Stimulated activated CD4-positive, alpha-beta T cell treated with anti-CD3 and anti-CD28 coated beads, Interleukin-2, amount 100 ng/mL, for 24 hours (primary cell): ENCODE measurements at places on chromosomes 5 and 9.

GRCh38 chr5:157265714-157266285, at the start of gene CYFIP2:
Gene CYFIP2, plus strand, starts transcription at chr5:157266123. Its CDS starts 19,239 bp downstream, at chr5:157285362.
- peak; percentile 80 for DNase-seq

GRCh38 chr9:1216532-1216931, 166.4 kb downstream of the DMRT2 start:
- DNase-seq: no peak

GRCh38 chr5:37668524-37669047, 171.3 kb downstream of the GDNF start:
- DNase-seq: no peak

- DNase-seq: no peak
Observed at GRCh38 chr5:3024554-3024953, 273.1 kb upstream of the IRX2 start.

- no peak for DNase-seq
Observed at GRCh38 chr9:36031774-36032555, 4.7 kb upstream of the RECK start.

- DNase-seq: no peak
Observed at GRCh38 chr5:124880903-124881697, 134.7 kb upstream of the ZNF608 start.

DNA sequence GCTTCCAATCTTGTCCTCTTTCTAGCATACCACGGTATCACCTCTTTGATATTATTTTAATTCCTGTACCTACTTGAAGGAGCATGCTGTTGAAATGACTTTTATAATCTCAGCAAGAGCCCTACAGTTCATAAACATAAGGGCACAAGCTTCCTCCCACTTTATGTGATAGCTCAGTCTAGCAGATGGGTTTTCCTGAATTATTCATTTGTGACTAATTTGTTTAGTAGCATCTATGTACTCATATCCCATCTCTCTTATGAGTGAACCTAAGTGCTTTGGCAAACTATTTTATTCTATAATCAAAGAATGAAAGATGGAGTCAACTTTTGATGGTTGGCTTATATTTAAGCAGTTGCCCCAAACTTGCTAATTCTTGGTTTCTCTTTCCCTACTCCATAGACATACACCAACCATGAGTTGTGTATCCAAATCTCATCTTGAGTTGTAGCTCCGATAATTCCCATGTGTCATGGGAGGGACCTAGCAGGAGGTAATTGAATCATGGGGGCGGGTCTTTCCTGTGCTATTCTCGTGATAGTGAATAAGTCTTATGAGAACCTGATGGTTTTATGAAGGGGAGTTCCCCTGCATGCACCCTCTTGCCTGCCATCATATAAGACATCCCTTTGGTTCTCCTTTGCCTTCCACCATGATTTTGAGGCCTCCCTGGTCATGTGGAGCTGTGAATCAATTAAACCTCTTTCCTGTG, 17.7 kb downstream of the TXNDC8 start:
- DNase-seq: no peak

DNA sequence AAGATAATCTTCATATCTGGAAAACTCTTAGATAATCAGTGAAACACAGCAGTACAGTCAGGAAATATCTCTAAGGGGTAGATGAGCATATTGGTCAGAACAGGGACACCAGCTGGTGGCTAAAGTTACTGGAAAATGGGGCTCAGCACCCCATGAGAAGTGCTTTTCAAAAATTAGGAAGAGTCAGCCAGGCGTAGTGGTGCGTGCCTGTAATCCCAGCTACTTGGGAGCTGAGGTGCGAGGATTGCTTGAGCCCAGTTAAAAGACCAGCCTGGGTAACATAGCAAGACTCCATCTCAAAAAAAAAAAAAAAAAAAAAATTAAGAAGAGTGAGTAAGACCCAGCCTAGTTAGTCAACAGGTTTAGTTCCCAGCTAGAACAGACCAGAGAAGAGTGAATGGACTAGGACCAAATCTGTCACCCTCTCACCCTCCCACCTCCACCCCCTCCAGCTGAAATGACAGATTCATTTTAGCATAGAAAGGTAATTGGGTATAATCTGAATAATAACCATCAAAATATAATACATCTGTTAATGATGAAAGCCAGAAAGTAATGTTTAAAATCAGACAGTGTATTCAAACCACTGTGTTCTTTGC, 120.9 kb downstream of the CDC42SE2 start:
- peak; percentile 71 for DNase-seq

GRCh38 chr5:173472164-173472563, 143.9 kb upstream of the STC2 start:
- DNase-seq: no peak

DNA sequence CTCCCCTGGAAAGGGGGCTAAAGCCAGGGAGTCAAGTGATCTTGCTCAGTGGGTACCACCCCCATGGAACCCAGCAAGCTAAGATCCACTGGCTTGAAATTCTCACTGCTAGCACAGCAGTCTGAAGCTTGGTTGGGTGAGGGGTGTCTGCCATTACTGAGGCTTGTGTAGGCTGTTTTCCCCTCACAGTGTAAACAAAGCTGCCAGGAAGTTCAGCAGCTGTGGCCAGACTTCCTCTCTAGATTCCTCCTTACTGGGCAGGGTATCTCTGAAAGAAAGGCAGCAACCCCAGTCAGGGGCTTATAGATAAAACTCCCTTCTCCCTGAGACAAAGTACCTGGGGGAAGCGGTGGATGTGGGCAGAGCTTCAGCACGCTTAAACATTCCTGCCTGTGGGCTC, 17.1 kb upstream of the EPB41L4A start:
- no peak for DNase-seq

DNA sequence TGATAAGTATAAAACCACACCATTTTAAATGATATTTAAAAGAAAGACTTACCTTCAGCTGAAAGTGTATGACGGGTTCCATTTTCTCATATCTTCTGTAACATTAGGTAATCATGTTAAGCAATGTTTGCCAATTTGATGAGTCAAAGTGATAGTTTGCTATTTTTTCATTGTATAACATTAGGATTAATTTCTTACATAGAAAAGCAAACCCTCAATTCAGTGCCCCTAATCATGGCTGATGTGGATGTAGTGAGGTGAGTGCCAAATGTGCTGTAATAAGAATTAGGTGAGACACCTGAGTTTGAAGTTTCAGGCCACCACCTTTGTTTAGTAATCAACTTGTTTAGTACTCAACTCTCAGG, 68.0 kb downstream of the UNC13B start:
- no peak for DNase-seq

- no peak for DNase-seq
Observed at GRCh38 chr5:139091439-139092156, 106.6 kb downstream of the SIL1 start.

- DNase-seq: no peak
Observed at GRCh38 chr5:149228618-149229297, 42.9 kb upstream of the AFAP1L1 start.
